Stimulated activated CD4-positive, alpha-beta T cell treated with anti-CD3 and anti-CD28 coated beads, TNF-alpha, amount 100 ng/mL, for 1 hour (primary cell): ENCODE measurements at places on chromosomes 1 and 21.

DNA sequence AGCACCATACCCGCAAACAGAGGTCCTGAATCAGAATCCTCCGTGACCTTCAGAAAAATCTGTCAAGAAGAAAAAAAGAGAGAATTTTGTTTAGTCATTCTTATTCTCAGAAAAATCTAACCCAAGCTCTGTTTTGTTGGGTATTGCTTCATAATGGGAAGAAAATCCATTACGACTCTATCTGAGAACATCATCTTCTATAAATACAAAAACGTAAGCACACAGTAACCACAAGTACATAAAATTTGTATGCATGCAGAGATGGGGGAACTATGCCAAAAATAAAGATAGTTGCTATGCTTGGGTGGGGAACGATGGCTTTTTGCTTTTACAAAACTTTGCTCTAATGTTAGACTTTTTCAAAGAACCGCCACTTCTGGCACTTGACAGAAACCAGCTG lies 84.2 kb downstream of the ABCA4 start:
- DNase-seq: no peak

DNA sequence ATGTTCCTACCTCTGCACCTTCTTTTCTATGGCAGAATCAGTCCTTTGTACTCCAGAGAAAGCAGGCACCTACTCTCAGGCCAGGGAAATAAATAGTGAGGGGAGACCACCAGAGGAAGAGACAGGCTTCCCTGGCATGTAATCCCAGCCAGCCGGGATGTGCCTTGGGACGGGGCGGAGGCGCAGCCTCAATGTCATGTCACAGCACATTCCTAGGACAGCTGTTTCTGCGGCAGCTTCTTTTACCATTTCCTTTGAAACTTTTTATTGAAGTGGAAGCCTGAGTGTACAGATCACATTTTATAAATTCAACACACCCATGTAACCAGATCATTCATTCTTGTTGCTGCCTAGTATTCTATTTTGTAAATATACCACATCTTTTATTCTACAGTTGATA lies 67.9 kb upstream of the ZNF326 start:
- no peak for DNase-seq

DNA sequence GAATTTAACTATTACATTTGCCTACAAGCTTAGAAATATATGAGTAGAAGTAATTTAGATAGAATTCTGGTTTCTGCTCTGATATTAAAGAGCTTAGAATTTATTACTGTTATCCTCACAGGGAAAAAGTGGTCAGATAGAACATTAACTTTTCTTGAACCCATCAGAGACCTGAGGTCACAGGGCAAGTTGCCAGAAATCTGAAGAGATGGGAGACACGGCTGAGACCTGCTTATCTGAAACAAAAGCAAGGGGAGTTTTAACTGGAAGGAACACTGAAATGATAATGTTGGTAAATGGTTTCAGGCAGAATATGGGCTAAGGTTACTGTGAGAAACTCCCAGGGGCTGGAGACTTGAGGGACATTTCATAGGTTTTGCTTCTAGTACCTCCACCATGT lies 28.0 kb upstream of the USP25 start:
- DNase-seq: no peak

GRCh38 chr1:109687641-109688499 lies at the start of gene GSTM1:
GSTM1 (plus strand) TSS chr1:109687817; CDS start chr1:109687874, 57 bp downstream.
- DNase-seq: no peak

DNA sequence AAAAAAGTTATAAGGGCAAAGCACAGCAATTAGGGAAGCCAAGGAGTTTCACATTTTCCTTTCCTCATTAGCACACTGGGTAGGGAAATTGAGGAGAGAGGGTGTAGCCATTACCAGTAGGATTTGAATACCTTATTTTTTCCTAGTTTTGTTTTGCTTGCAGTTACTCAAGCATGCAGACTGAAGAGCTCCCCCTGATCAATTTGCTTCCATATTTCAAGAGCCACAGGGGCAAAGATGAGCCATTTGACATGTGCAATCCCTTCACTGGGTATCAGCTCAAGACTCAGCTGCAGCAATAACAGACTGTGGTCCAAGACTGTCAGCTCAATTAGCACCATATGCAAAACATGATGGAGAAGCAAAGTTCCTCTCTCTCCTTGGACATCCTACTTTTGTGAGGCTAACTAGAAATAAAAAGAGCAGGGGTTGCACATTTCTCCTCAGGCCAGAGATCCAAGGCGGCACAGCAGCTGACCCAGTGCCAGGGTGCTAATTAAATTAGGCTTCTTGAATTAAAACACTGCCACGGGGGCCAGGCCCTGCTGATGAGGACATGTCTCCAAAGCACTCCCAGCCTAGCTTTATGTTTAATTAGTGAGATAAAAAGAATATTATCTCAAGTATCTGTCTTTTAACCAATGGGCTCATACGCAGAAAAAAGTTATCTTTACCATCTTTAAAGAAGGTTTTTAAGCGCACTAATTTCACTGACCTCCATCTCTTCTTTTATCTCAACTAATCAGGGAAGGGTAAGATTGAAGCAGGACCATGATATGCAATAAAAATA lies 36.7 kb upstream of the LRRC53 start:
- DNase-seq: no peak

DNA sequence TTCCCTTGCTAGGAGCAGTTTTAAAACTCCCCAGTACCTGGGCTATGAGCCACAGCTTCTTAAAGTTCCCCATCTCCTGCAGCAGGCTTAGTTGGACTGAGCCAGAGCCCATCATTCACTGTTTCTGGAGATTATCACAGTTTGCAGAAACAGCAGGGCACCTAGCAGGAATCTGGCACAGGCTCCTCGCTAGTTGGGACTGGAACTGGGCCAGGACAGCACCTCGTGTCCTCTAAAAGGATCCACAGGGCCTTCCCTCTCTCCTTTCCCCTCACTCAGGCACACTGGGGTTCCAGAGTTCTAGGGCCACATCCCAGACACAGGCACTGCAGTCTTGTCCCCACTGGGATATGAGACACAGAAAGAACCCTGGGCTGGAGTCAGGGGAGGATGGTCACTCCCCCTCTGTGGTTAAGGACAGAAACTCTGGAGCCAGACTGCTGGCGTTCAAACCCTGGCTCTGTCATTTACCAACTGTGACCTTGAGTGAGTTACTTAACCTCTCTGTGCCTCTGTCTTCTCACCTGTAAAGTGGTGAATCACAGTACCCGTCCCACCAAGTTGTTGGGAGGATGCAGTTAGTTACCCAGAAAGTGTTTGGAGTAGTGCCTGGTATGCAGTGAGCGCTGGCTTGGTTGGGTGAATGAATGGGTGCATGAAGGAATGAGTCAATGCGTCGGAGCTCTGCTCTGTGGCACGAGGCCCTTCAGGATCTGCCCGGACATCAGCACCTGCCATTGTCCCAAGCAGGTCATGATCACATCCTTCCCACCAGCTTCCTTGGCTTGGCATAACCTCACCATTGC lies 18.8 kb upstream of the ECE1 start:
- DNase-seq: no peak

DNA sequence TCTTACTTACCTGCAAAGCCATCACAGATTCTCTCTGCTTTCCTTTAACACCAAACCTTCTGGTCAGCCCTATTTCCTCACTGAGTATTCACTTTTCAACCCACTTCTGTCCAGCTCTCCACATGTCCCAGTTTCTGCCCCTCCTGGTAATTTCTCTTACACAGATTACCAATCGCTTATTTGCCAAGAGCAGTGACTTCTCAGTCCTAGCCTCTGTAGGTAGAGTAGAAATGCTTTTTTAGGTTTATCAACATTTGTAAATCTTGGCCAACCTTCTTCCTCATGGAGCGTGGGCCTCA lies 33.6 kb upstream of the LRRC8C start:
- DNase-seq: no peak

GRCh38 chr1:93576346-93576745 lies 105.3 kb downstream of the BCAR3 start:
- DNase-seq: no peak

DNA sequence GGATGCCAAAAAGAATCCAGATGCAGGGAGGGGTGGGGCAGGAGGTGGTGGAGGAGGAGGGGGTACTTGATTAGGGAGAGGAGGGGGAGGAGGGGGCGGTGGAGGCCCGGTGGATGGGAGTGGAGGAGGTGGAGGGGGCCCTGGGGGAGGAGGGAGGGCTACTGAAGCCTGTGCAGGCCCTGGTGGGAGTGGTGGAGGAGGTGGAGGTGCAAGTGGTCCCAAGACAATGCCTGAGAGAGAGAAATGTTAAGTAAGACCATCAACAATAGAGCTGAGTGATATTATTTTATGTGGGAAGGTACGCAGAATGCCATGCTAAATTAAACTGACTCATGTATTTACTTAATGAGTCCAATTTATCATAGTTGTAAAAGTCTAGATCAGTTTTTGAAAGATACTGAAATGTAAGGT lies 86.8 kb upstream of the LBR start:
- no peak for DNase-seq

GRCh38 chr21:46570119-46570518 lies 34.8 kb downstream of the S100B start:
- DNase-seq: no peak

- DNase-seq: no peak
Observed at GRCh38 chr1:35350872-35351271, 82.4 kb downstream of the ZMYM4 start.

DNA sequence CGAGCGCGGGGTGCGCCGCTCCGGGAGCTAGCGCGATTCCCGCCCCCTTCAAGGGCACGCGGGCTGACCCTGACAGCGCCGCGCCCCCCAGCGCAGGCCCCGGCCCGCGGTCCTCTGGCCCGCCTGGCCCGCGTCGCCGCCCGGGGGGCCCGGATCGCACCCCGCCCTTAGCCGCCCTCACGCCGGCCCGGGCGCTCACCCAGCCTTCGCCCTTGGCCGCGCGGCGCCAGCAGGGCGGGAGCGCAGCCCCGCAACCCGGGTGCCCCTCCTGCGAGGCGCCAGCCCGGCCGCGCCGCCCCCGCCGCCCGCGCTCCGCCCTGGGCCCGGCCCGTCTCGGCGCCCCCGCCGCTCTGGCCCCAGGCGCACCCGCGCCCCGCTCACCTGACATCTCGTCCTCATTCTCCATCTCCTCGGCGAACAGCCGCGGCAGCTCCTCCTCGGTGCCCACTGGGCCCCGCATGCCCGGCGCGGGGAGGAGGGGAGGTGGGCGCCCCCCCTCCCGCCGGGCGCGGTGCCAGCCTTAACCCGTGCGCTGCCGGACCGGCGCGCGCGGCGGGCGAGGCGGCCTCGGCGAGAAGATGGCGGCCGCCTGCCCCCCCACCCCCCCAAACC lies 451 bp downstream of the CHD5 start:
- DNase-seq: no peak

GRCh38 chr21:32383812-32384211 lies 9.0 kb downstream of the URB1 start:
- no peak for DNase-seq

GRCh38 chr1:150156868-150157603 lies 7.3 kb downstream of the PLEKHO1 start:
- no peak for DNase-seq

- DNase-seq: no peak
Observed at GRCh38 chr1:172414331-172414730, 6.2 kb upstream of the C1orf105 start.
